ENCODE measurements at places on chromosomes 2 and 18. TPM values are rescaled to one million over a fixed set of nuclear protein-coding genes. Genes with fewer than 3 reads are reported as not detected.

Gene DYSF
- 0.15 TPM for total RNA-seq

Gene CHST9
- total RNA-seq: not detected

Gene APLF
- 5.8 TPM for total RNA-seq

Gene DPP4
- 163 TPM for total RNA-seq

Gene ENOSF1
- 39.9 TPM for total RNA-seq

Measured in smooth muscle cell of trachea (primary cell).